H4 (cell line): ENCODE measurements at places on chromosomes 5 and 9. TPM values are rescaled to one million over a fixed set of nuclear protein-coding genes. Genes with fewer than 3 reads are reported as not detected.

GRCh38 chr9:21597284-21597683 lies 115.2 kb upstream of the IFNE start:
- no peak for DNase-seq

DNA sequence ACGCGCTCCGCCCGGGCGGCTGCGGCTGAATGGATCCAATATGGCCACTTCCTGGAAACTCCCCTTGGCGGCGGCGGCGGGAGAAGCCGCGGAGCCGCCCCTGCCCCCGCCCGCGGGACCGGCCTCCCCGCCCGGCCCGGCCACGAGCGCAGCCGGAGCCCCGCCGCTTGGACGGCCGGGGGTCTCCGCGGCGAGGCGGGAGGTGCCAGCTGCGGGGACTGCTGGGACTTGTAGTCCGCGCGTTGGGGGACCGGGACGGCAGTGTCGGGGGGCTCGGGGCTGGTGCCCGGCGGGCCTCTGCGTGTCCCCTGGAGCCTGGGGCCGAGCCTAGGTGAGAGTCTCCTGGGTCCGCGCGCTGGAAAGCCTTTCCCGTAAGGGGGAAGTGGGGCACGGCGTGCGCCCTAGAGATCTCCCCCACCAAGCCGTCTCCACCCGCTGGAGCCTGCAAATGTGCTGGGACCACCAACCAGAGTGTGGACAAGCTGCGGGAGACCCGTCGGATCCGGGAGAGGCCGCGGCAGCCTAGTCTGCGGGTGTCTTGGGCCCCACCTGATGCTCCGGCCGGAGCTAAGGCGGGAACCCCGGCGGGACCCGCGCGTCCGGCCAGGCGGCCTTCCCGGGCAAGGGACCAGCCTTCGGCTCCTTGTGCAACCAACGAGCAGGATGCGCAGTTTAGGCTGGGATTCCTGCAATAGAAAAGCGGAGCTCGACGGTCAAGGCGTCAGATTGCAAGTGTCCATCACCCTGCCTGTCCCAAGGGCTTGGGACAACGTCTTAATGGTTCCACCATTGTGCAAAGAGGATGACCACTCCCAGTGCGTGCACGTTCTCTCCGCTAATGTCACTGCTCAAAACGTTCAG lies at the start of gene SEPTIN8:
TSS of gene SEPTIN8 (minus strand) at position 31 of the 861 bp plus-strand sequence. CDS start 102 bp downstream, outside the sequence.
- no peak for DNase-seq

GRCh38 chr9:81868145-81868544 lies 60.1 kb upstream of the SPATA31D4 start:
- peak; percentile 61 for DNase-seq

Gene PLCXD3
- total RNA-seq = 0.02 and 0.06 TPM in 2 replicates

GRCh38 chr9:27085456-27085855 lies 23.6 kb upstream of the TEK start:
- DNase-seq = no peak

- DNase-seq = no peak
These were observed 565 bp downstream of the HTR1A start for GRCh38 chr5:63961598-63962161.

Gene PCDHA9
- 0.08 TPM in 1 of 2 replicates, not detected in the other for total RNA-seq

DNA sequence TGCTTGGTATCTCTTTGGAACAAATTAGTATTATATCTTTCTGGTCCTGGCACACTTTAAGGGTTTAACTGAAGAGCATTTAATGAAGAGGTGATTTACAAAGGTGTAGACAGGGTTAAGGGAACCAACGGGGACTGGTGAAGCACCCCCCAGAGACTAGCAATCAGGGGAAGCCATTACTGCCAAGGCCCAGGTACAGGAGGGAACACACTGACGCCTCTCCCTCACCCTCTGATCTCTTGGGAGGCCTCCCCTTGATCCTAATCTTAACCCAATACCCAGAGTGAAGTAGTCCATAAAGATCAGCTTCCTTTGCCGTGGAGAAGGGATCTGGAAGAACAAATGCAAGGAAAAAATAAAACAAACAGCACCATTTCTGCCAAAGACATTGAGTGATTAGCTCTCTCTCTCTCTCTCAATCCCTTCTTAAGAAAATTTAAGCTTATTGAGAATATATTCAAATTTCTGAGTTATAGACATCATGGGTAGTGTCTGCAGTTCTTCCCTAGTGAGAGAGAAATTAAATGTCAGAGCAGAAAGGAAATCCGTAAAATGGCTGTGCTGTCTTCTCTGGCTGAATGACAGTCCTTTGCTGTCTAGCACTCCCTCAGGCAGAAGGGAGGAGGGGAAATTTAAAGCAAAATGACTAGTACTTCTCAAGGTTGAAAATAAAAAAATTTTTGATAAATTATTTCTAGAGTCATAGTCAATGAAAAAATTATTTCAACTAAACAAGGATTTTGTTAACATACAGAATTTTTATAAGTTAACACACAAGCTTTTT lies 20.0 kb downstream of the F2R start:
- no peak for DNase-seq

DNA sequence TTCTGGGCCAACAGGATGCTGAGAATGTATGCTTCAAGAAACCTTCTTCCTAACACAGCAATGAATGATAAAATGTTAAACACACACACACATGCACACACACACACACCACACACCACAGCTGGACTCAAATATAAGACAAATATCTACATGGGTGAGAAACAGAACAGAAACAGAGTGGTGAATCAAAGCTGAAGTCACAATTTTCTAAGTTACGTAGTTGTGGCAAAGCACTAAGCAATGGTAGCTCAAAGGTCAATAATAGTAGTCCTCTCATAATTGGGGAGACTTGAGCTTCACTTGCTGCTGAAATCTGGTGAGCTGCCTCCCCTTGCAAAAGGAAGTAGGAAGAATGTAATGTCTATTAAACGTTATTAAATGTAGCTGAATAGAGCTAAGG lies 33.7 kb upstream of the ITGA1 start:
- no peak for DNase-seq
